Activated naive CD4-positive, alpha-beta T cell (primary cell): ENCODE measurements at places on chromosomes 3 and 15.

GRCh38 chr15:99719096-99719541 is 14.1 kb downstream of the LYSMD4 start:
- DNase-seq: no peak

DNA sequence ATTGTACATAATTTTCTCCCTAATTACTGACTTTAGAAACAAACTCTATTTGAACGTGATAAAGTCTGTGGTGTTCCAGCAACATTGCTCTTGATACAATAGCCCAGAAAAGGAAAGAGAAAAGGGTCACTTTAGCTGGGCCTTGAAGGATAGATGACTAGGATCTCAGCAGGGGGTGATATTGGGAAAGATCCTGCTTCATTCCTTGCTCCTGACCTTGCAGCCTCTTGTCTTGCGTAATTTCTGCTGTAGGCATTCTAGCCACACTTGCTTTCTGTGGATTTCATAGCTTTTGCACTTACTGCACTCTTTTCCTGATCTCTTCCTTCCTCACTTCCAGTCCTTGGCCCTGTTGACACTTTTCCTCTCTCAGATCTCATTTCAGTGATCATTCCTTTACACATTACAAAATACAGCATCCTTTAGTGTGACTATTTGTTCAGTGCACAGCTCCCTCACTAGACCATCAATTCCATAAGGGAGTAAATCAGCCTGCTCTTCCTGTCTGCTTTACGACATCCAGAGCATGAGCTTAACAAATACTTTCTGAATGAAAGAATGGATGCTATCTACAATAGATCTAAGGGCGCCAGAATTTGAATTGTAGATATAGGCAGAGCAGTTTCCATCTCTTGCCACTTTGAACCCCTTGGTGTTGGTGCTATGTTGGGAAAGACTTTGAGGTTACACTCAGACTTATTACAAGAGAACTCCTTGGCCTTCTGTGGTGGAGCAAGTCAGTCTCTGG is 559.6 kb upstream of the MDFIC2 start:
- DNase-seq: no peak

DNA sequence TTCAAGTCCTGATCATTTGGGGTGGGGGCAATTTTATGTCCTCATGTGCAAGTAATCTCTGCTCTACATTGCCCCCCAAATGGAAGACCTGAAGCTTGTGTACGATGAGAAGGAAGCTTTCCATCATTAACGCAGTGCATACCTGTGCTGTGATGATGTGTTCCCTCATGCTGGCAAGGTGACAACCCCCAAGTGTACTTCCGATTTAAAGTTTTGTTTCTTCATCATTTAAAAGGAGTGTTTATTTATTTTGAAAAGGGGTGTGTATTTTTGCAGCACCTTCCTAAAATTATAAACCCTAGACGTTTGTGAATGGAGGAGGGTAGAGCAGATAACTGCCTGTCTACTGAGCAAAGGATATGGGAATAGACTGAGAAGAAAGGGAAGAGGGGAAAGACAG is 45.3 kb downstream of the C2CD4A start:
- no peak for DNase-seq

GRCh38 chr3:13782501-13782900 is 97.4 kb downstream of the WNT7A start:
- no peak for DNase-seq

DNA sequence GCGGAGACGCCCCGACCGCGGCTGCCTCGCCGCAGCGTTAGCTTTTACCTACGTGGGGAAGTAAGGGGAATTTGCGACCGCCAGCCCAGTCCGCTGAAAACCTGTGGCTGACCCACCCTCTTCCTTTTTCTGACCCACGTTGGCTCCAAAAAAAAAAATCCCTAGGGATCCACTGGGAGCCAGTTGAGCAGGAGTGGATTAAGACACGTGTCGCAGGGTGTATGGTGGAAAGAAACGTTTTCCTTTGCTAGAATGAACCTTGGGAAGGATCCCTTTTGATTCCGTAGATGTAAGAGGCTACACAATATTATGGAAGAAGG is 575 bp upstream of the PCYT1A start:
- DNase-seq: no peak

GRCh38 chr3:71355862-71356261 is 227.7 kb downstream of the FOXP1 start:
- peak; percentile 7 for DNase-seq

GRCh38 chr3:71328926-71329325 is 254.6 kb downstream of the FOXP1 start:
- no peak for DNase-seq

DNA sequence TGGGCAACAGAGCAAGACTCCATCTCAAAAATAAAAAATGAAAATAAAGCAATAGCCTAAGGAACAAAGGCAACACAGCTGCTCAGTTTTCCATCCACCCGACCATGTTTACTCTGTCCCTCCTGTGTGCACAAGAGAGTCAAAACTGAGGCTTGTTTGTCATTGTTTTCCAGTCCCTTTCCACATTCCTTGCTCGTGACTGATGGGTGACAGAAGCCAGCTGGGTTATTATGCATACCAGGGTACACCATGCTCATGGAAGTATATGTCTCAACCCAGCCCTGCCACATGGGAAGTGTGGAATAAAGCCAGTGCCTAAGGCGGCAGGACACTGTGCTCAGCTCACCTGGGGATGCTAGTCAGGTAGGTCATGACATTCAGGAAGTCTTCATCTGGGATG is 49.5 kb downstream of the MCF2L2 start:
- DNase-seq: no peak

- DNase-seq: no peak
Observed at GRCh38 chr15:95470997-95471689, 859.4 kb upstream of the NR2F2 start.

- no peak for DNase-seq
Observed at GRCh38 chr3:64267721-64268604, 42.7 kb upstream of the PRICKLE2 start.

- no peak for DNase-seq
Observed at GRCh38 chr3:125641891-125642290, 46.6 kb upstream of the OSBPL11 start.

DNA sequence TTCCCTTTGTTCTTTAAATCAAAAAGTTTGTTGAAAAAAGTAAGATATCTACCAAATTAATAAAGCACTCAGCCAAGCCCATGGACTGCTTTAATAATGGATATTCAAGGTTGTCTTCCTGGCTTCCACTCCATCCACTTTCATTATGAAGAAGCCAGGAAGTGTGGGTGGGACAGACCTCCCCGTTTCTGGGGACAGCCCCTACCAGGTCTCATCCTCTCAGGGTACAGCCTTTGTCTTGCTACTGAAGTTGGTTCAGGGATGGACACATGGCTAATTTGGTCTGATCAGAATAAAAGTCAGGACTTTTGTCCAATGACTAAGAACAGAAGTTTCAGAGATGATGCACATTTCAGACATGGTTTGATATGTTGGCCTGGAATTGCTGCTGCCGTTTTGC is 32.6 kb downstream of the CCNB2 start:
- no peak for DNase-seq

GRCh38 chr3:40618158-40618557 is 93.4 kb downstream of the ZNF621 start:
- no peak for DNase-seq

DNA sequence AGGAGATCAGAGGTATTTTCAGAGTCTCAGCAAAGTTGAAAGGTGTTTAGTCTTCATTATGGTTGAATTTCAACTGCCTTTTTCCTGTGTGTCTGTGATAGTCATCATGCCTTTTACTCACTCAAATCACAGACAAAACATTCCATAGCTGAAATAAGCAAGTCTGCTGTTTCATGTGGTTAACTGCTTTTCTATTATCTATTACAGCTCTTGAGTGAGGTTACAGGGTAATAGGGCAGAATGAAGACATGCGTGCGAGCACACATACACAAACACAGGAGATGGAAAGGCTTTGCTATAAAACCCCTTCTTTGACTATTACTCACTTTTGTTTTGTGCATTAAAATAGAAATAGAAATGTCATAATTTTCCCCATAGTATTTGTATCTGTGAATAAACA is 192.6 kb upstream of the RARB start:
- no peak for DNase-seq
